ENCODE measurements at places on chromosomes 16 and 17. TPM values are rescaled to one million over a fixed set of nuclear protein-coding genes. Genes with fewer than 3 reads are reported as not detected.

KRT33A gene
- total RNA-seq = not detected

CA5A gene
- not detected for total RNA-seq

ACSM2A gene
- total RNA-seq = not detected

CTF1 gene
- 2.5 TPM for total RNA-seq

PIGL gene
- total RNA-seq = 28.0 TPM

OTOP3 gene
- 0.14 TPM for total RNA-seq

BMERB1 gene
- 8.1 TPM for total RNA-seq

MARVELD3 gene
- 18.1 TPM for total RNA-seq

WFIKKN1 gene
- 0.14 TPM for total RNA-seq

TMEM204 gene
- 0.35 TPM for total RNA-seq

GINS2 gene
- total RNA-seq = 25.1 TPM

WNK4 gene
- not detected for total RNA-seq

KIF18B gene
- total RNA-seq = 15.2 TPM

CCL11 gene
- total RNA-seq = not detected

TNK1 gene
- total RNA-seq = 13.0 TPM

TMEM238L gene
- total RNA-seq = not detected

KCNH6 gene
- total RNA-seq = not detected

KRT15 gene
- 292 TPM for total RNA-seq

PRM2 gene
- not detected for total RNA-seq

COA3 gene
- 78.8 TPM for total RNA-seq

SOCS3 gene
- total RNA-seq = 9.7 TPM

PPP1R27 gene
- total RNA-seq = not detected

ANKRD40CL gene
- total RNA-seq = not detected

VMO1 gene
- 4.0 TPM for total RNA-seq

CES5A gene
- total RNA-seq = not detected

IGSF6 gene
- total RNA-seq = not detected

CD19 gene
- not detected for total RNA-seq

HYDIN gene
- not detected for total RNA-seq

AIPL1 gene
- total RNA-seq = not detected

TNP2 gene
- not detected for total RNA-seq

MEOX1 gene
- 0.28 TPM for total RNA-seq

RAB40B gene
- 14.0 TPM for total RNA-seq

GINS3 gene
- 8.9 TPM for total RNA-seq

SCN4A gene
- total RNA-seq = not detected

TBC1D28 gene
- not detected for total RNA-seq

PRPSAP2 gene
- 30.9 TPM for total RNA-seq

DOK4 gene
- total RNA-seq = 12.7 TPM

PERCC1 gene
- not detected for total RNA-seq

DYNLRB2 gene
- 0.37 TPM for total RNA-seq

CDH8 gene
- 0.21 TPM for total RNA-seq

BAHCC1 gene
- total RNA-seq = 7.1 TPM

CCL8 gene
- total RNA-seq = not detected

POLR2A gene
- 62.4 TPM for total RNA-seq

PLA2G10 gene
- total RNA-seq = not detected

ZPBP2 gene
- total RNA-seq = not detected

ITGA2B gene
- total RNA-seq = 0.07 TPM

ADAD2 gene
- total RNA-seq = not detected

KRT12 gene
- not detected for total RNA-seq

ZNF624 gene
- 1.8 TPM for total RNA-seq

SNX20 gene
- total RNA-seq = not detected

DNAH9 gene
- 0.05 TPM for total RNA-seq

TBC1D3C gene
- total RNA-seq = not detected

TP53TG3C gene
- total RNA-seq = not detected

TBX21 gene
- total RNA-seq = not detected

ASPHD1 gene
- total RNA-seq = 5.4 TPM

CMTM4 gene
- 22.3 TPM for total RNA-seq

IRF8 gene
- total RNA-seq = not detected

PPM1E gene
- under 0.01 TPM for total RNA-seq
